ENCODE measurements at places on chromosomes 3 and 15. TPM values are rescaled to one million over a fixed set of nuclear protein-coding genes. Genes with fewer than 3 reads are reported as not detected.

Gene BCHE
- 6.8 TPM for total RNA-seq

Gene PML
- total RNA-seq: 82.9 TPM

Gene ADAMTS17
- total RNA-seq: 6.2 TPM

Gene NRG4
- total RNA-seq: 1.2 TPM

Gene DNAJC19
- total RNA-seq: 40.4 TPM

DNA sequence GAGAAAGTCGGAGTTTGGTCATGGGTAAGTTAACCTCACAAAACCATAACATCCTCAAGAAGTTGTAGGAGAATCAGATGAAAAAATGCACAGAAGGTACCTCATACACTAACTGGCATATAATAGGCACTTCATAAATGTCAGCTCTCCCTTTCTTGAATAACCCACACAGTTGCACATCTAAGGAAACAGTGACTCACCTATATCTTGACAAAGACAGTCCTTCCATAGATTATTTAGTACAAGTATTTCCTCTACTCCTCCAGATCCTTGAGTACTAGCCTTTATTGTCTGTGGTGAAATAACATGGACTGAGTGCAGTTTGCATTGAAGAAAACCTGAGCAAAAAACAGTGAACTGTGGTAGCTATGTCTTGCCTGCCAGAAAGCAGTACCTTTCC lies 46.6 kb downstream of the MAGI1 start:
- H3K4me1 ChIP-seq: peaks cover 9% of the 10 kb centered on the region
- no peak overlapping the region for H3K4me3 ChIP-seq
- H3K27me3 ChIP-seq: no peaks in the 10 kb centered on the region
- no peaks in the 10 kb centered on the region for H3K36me3 ChIP-seq

DNA sequence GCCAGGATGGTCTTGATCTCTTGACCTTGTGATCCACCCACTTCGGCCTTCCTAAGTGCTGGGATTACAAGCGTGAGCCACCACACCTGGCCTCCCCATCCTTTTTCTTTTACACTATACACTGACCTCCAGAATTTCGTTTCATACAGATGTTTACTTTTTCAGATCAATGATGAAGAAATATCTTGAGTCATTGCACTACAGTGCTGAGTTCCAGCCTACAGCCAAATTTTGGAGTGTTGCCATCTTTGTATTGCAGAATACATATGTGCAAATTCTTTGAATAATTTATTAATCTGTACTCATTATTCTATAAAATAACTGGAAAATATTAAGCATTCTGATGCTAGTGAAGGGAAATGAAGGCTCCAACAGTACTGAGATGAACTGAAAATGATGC lies 12.5 kb downstream of the ZPLD1 start:
- no peaks in the 10 kb centered on the region for H3K36me3 ChIP-seq
- no peak for DNase-seq
- H3K4me1 ChIP-seq: no peaks in the 10 kb centered on the region
- no peaks in the 10 kb centered on the region for H3K27me3 ChIP-seq

DNA sequence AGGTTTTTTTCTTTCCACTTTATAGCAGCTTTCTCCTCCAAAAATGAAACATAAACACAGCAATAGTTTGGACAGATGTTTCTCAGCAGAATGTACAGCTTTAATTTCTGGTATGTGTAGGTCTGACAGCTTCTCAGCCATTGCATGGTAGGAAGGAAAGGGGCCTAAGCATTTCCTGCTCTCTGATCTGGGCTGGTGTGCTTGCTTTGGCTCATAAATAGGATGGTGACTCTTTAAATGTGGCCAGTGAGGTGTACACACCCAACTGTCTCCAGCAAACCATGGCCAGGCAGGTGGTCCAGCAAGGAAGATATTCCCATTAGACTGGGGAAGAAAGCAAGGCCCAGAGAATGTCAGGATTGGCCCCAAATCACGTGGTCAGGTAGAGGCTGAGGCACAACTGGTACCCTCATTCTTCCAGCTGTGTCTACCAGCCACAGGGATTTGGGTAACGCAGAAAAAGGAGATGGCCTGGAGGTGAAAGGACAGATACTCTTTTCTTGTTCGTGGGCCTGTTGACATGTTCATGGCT lies 52.1 kb downstream of the ITGA11 start:
- H3K27ac ChIP-seq: no peak overlapping the region
- no peaks in the 10 kb centered on the region for H3K36me3 ChIP-seq
- DNase-seq: no peak
- H3K27me3 ChIP-seq: no peaks in the 10 kb centered on the region
- H3K4me1 ChIP-seq: no peaks in the 10 kb centered on the region

GRCh38 chr3:80043226-80043625 lies 275.4 kb upstream of the ROBO1 start:
- no peak overlapping the region for H3K4me3 ChIP-seq
- no peaks in the 10 kb centered on the region for H3K27me3 ChIP-seq
- DNase-seq: no peak
- no peaks in the 10 kb centered on the region for H3K36me3 ChIP-seq

GRCh38 chr15:66847565-66847991 lies 145.5 kb downstream of the SMAD6 start:
- peaks cover 25% of the 10 kb centered on the region for H3K4me1 ChIP-seq
- no peak for DNase-seq
- H3K4me3 ChIP-seq: no peak overlapping the region
- no peaks in the 10 kb centered on the region for H3K36me3 ChIP-seq
- no peak overlapping the region for H3K27ac ChIP-seq

DNA sequence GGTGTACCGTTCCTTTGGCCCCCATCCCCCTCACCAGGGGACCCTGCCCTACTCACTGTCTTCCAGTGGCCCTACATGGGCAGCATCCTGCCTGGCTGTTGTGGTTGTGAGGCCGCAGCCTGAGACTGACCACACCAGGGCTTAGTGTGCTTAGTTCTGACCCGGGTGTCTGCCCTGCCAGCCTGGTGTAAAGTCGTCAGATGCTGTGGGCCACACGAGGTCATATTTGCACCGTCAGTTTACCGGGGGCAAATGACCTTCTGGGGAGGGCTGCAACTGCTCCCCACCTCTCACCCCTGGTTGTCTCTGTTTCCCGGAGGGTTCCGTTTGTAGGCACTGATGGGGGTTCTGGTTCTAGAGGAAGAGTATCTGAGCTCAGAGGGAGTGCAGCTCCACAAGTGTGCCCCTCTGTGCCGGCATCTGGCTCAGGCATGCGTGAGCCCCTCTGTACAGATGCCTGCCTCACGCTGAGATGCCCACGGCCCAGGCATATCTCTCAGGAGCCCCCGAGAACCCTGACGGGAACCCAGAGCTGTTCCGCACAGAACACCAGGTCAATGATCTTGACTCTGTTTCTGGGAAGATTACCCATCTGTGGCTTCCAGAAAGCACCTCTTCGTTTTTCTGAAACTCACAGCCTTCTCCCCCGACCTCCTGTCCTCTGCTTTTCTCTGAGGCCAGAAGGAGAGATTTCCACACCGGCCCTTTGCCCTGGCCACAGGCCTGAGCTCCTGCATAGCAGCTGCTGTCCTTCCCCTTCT lies 19.2 kb downstream of the KLF13 start:
- peak overlapping the region; percentile 34 for H3K4me3 ChIP-seq
- DNase-seq: peak; percentile 63
- H3K27me3 ChIP-seq: no peaks in the 10 kb centered on the region
- peaks cover 97% of the 10 kb centered on the region for H3K4me1 ChIP-seq

GRCh38 chr15:80233581-80233980 lies 18.4 kb downstream of the CTXND1 start:
- H3K36me3 ChIP-seq: no peaks in the 10 kb centered on the region
- H3K4me1 ChIP-seq: no peaks in the 10 kb centered on the region
- H3K27ac ChIP-seq: no peak overlapping the region
- DNase-seq: no peak
- no peak overlapping the region for H3K4me3 ChIP-seq

GRCh38 chr3:79973917-79974595 lies 206.3 kb upstream of the ROBO1 start:
- no peak for DNase-seq
- H3K4me1 ChIP-seq: no peaks in the 10 kb centered on the region
- no peak overlapping the region for H3K27ac ChIP-seq
- H3K36me3 ChIP-seq: no peaks in the 10 kb centered on the region
- no peaks in the 10 kb centered on the region for H3K27me3 ChIP-seq
- H3K4me3 ChIP-seq: no peak overlapping the region

GRCh38 chr15:48170981-48171380 lies 7.1 kb downstream of the MYEF2 start:
- H3K36me3 ChIP-seq: no peaks in the 10 kb centered on the region
- DNase-seq: no peak
- H3K27ac ChIP-seq: no peak overlapping the region
- H3K27me3 ChIP-seq: no peaks in the 10 kb centered on the region

DNA sequence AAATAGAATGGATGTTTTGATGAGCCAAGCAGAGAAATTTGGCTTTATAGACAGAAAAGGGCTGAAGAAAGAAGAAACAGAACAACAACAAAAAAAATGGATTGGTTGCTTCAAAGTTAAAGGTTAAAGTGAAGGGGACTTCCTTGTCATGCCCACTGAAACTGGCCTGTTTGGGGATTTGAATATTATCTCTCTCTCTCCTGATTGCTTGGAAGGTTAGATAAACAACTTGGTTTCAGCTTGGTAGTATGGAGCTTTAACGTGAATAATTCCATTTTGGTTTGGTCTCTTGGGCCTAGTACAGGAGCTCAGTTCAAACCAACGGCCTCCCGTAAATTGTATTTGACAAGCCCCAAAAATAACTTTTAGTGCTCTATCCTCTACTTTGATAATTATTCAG lies 70.8 kb upstream of the MBNL1 start:
- H3K27me3 ChIP-seq: no peaks in the 10 kb centered on the region
- H3K4me1 ChIP-seq: peaks cover 46% of the 10 kb centered on the region
- H3K27ac ChIP-seq: peak overlapping the region; percentile 82
- no peak overlapping the region for H3K4me3 ChIP-seq
- no peaks in the 10 kb centered on the region for H3K36me3 ChIP-seq

- H3K27me3 ChIP-seq: no peaks in the 10 kb centered on the region
- H3K36me3 ChIP-seq: no peaks in the 10 kb centered on the region
- no peaks in the 10 kb centered on the region for H3K4me1 ChIP-seq
- H3K4me3 ChIP-seq: no peak overlapping the region
Observed at GRCh38 chr3:131216801-131217200, 164.8 kb upstream of the NUDT16 start.

DNA sequence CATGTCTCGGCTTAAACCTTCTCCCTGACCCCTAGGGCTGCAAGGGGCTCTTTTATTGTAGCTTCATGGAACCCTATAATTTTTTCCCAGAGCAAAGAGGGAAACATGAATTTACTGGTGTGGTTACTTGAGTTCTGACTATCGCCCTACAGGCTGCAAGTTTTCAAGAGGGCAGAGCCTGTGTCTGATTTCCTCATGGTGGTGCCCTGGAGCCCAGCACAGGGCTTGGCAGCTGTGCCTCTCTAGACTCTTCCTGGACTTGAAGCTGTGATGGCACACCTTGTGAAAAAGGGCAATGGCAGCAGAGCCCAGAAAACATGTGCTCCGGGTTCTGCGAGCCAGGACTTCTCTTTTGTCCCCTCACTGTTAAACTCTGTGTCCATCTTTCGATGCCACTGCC lies 34.2 kb upstream of the TF start:
- no peak overlapping the region for H3K27ac ChIP-seq
- H3K4me3 ChIP-seq: no peak overlapping the region
- no peak for DNase-seq

DNA sequence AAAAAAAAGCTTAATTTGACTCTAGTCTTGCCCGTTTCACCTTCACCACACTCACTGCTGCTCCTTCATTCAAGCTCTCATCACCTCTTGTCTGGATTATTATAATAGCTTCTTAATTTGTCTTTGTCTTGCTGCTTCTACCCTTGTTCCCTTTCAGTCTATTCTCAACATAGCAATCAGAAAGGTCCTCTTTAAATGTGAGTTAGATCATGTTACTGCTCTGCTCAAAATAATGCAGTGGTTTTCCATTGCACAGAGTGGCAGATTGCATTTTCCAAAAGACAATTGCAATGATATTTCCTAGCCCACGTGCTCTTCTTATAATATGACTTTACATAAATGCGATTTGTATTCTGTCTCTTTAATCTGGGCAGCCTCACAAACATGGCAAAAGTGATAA lies 174.6 kb downstream of the ALDH1A2 start:
- no peaks in the 10 kb centered on the region for H3K27me3 ChIP-seq
- no peak for DNase-seq
- H3K4me3 ChIP-seq: no peak overlapping the region

GRCh38 chr15:62119227-62119864 lies 45.7 kb downstream of the C2CD4B start:
- no peak for DNase-seq
- no peaks in the 10 kb centered on the region for H3K36me3 ChIP-seq
- peak overlapping the region; percentile 34 for H3K4me3 ChIP-seq
- H3K4me1 ChIP-seq: peaks cover 16% of the 10 kb centered on the region
- peak overlapping the region; percentile 64 for H3K27ac ChIP-seq
